ENCODE measurements at places on chromosomes 4 and X.

DNA sequence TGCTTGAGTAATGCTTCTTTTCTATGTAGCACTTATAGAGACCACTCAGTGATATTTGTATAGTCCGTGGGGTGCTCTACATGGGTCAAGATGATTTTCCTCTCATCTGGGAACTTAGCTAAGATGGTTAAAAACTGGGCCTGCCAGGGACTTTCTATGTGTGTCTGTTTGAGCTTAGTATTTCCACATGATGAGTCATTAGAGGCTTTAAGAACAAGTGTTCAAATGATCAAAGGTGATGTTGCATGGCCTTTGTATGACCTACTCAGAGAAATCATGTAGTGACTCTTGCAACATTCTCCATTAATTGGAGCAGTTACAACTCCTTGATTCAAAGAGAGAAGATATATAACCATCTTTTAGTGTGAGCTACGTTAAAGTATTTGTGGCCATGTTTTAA is 1480.5 kb upstream of the IGFBP7 start:
- DNase-seq, result no peak

- no peak for DNase-seq
Measured at GRCh38 chr4:26330186-26330787, 9.5 kb downstream of the RBPJ start.

GRCh38 chrX:136577552-136577951 is 45.5 kb downstream of the VGLL1 start:
- DNase-seq, result peak; percentile 72

GRCh38 chrX:48558271-48558670 is 16.0 kb upstream of the RBM3 start:
- DNase-seq, result no peak

DNA sequence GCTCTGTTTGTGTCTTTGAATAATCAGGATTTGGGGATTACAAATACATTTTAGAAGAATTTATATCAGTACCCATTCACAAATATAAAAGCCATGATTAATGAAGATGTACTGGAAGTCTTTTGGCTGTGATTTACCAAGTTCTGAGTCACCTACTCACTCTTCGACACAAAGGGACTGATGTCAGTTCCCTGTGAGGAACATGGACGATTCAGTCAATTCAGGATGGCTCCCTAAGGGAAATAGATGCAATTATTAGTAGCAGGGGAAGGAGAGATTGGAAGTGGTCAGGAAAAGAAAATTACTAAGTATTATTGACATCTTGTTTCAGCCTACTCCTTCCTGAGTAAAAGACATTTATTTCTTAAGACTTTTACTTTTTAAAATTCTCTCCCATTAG is 550.7 kb upstream of the SLIT2 start:
- no peak for DNase-seq

DNA sequence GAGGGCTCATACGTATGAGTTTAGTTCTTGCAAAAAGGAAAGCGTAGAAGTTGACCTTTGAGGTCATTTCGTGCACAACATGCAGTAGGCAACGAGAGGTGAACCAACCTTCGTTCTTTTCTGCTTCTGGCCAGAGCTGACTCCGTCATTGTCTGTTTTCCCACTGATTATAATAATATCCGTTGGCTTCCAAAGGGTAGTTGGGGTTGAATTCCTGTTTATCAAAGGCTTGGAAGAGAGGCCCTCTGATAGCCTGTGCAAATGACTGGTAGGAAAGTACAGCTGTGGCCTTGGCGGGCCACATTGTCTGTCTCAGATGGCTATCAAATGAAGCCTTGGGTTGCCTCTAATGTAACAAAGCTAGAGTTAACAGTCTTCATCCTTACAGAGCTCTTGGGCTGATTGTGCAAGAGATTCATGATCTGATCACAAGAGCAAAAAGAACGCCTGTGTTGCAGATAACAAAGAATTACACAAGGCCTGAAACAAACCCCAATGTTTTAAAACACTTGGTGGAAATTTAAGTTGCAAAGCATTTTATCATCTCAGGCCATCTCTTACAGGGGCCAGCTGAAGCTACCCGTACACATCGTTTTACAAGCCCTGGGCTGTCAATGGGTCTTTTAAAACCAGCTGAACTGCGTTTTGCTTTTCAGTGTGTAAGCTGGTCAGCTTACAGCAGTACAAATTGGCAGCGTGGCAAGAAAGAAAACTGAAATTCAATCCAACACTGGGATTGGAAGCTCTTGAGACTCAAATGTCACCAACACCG is 46.1 kb upstream of the FAM9C start:
- peak; percentile 27 for DNase-seq

DNA sequence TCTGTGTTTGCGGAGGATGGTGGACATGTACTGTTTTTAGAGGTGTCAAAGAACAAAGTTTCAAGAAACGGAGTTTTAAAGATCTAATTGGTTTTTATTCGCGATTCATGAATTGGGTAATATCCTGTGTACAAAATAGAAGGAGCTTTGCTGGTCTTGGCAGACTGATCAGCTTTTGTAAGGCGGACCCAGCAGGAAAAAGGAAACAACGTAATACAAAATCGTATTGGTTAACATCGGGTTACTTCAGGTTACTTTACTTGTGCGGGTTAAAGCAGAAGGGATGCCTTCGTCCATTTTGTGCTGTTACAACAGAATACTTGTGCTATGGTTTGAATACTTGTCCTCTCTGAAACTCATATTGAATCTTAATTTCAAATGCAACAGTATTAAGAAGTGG is 11.4 kb upstream of the NYX start:
- no peak for DNase-seq

DNA sequence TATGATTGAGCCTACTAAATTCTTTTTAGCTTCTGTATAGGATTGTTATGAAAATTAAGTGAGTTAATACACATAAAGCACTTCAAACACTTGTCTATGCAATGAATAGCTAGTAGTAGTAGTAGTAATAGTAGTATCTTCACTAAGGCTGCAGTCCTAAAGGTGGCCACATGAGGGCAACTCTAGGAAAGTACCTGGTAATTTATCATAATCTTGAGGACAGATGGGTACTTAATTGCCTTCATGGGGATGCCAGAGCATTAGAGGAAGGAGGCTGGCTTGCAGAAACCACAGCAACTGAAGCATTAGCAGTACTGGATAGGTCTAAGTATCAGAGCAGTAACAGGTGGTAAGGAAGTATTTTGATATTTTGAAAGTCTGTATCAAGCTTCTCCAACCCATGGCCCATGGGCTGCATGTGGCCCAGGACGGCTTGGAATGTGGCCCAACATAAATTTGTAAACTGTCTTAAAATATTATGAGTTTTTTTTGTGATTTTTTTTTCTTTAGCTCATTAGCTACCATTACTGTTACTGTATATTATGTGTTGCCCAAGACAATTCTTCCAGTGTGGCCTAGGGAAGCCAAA is 17.3 kb downstream of the NIPAL1 start:
- DNase-seq, result no peak

- DNase-seq, result peak; percentile 34
Measured at GRCh38 chr4:102730968-102731533, 29.7 kb downstream of the MANBA start.

All from ELF-1 (cell line).